Left colon (tissue), 2 donors: ENCODE measurements at places on chromosomes 6 and 20.

GRCh38 chr6:109678240-109678639 lies 12.8 kb downstream of the AK9 start:
- no peak for DNase-seq

GRCh38 chr6:105810105-105810921 lies 275.8 kb upstream of the PRDM1 start:
- DNase-seq, result no peak

DNA sequence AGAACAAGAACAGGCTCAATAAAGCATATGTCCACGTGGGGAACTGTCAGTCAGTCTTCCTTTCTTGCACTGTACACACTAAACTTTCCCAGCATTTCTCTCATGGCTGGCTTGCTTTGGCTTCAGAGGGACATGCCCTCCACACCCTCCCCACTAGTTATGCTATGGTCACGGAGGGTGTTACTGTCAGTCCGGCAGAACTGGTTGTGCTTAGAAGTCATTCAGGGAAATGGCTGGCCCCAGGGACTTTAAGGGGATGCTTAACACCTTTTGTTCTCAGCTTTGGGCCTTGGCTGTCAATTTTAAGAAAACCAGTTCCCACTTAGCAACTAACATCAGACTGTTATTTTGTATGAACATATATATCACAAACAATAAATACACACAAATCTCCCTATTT lies 55.1 kb downstream of the ELOVL5 start:
- no peak for DNase-seq

DNA sequence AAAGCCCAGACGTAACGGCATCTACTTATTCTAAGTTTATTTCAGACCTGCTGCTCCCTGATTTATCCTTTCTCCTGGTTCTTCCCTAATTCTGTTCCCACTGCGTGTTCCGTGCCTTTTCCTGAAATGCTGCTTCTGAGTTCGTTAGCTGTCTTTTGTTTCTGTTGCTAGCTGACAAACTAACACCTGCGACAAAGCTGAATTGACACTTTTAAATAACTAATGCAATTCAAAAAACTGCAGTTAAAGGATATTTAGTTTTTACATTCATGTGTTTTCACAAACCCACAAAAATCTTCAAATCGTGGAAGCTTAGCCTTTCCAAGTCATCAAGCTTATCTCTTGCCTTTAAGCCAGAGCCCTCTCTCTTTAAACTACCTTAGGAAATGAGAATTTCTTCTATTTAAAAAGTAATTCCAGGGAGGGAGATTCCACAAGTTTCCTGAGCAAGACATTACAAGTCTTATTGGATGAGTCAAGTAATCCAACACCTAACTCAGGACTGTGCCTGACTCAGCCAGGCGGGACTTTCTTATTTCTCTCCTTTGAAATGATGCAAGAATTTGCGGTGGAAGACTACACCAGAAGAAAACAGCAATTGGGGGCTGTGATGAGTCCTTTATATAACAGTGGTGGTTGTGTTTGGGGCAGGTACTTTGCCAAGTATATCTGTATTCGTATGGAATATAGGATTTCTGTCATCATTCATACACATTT lies 6.3 kb downstream of the ADTRP start:
- no peak for DNase-seq

DNA sequence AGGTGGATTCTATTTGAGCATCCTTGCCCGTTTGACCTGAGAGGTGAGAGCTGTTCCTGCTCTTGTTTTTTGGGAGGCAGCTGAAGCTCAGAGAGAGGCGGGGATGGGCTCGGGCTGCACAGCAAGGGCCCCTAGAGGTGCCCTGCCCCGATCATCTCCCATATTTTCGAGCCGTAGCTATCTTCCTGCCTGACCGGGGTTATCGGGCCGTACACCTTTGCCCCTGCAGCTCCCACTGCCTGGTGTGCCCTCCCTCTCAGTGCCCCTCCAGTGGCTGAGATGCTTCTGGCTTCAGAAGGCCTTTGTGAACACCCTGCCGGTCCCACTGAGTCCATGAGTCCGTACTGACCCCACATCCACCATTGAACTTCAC lies 6.7 kb downstream of the SRC start:
- peak; percentile 14 for DNase-seq

DNA sequence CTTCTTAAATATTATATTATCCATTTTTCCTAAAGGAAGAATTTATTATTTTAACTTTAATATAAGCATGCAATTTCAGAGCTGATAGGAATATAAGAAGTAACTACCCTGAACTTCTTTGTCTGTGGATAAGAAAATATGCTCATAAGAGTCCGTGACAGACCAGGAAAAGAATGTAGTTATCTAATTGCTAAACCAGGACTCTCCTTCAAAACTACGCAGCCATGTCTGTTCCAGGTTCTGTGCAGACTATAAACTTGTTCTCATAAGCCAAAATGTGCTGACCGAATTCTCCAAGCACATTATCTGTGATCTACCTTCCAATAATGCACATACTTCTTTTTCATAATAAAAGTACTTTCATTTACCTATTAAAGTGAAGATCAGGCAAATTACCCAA lies 116.5 kb downstream of the TRDN start:
- DNase-seq, result no peak
